ENCODE measurements at places on chromosomes 16 and 17. TPM values are rescaled to one million over a fixed set of nuclear protein-coding genes. Genes with fewer than 3 reads are reported as not detected.

POLG2 gene
- total RNA-seq = 2.8 TPM

TAT gene
- total RNA-seq = not detected

- DNase-seq = no peak
Observed at GRCh38 chr17:61199431-61200338, 200.0 kb upstream of the TBX2 start.

DNA sequence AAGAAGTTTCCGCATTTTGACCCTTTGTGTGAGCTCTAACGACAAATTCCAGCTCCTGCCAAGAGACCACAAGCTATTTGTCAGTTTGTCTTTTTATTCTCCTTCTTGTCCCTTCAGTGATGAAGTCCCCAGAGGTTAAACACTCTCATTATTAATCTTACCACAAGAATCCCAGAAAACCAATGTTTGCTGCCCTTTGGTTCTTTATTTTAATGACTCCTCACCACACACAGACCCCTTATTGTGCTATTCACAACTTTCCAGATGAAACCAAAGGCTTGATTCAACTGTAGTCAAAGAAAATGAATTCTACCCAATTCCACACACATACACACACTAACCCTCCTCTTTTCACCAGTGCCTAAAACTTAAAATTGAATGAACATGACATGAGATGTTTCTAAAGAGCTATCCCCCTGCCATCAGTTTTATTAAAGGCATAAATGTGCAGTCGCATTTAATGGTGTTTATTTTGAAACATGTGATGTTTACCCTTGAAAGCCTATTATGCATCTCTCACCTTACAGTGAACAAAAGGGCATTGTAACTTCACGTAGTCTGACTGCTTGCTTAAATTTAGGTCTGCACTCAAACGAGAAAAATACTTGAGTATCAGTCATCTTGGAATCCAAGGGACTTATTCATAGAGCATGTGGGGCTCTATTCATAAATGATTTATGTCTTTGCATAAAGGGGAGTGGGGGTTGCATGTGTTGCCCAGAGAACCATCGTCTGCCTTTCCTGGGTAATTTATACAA, 44.1 kb downstream of the PCTP start:
- DNase-seq = no peak

Data from MG63 (cell line).